ENCODE measurements at places on chromosomes 5 and 9.

- no peak for DNase-seq
These were observed 772.3 kb downstream of the MAT2B start for GRCh38 chr5:164277720-164278119.

DNA sequence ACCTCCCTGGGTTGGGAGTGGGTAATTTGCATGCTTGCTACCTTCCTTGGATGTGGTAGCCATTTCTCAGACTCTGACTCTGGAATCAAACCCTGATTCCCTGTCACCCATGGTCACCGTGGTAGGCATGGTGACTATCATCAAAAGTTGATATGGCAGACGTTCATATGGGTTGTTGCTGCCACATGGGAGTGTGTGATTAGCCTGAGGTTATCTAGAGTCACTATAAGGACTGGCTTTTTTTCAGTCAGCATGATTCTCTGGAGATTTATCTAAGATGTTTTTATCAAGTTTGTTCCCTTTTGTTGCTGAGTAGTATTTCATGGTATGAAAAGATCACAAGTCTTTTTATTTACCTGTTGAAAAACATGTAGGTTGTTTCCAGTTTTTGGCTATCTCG, 7.0 kb downstream of the RCL1 start:
- no peak for DNase-seq

GRCh38 chr5:122404653-122405362, 92.8 kb downstream of the SNCAIP start:
- DNase-seq: no peak

- no peak for DNase-seq
These were observed 32.3 kb downstream of the PRRX2 start for GRCh38 chr9:129697656-129698253.

- DNase-seq: no peak
These were observed 614.8 kb downstream of the KIF4B start for GRCh38 chr5:155628346-155628745.

DNA sequence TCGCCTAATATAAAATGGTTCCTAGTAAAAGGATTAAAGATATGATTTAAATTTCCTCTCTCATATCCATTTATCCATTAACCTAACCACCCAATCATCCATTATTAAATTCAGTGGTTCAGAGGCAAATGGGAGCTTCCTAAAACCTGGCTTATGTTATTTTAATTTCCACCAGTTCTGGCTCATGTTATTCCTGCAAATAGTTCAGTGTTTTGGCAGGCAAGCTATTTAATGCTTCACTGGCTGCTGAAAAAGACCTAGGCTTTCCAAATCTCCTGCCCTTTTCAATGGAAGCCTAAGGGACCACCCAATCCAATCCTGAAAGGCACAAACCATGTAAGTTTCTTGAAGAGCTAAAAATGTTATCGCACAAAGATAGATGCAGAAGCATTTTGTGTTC, 52.3 kb downstream of the POC5 start:
- no peak for DNase-seq

DNA sequence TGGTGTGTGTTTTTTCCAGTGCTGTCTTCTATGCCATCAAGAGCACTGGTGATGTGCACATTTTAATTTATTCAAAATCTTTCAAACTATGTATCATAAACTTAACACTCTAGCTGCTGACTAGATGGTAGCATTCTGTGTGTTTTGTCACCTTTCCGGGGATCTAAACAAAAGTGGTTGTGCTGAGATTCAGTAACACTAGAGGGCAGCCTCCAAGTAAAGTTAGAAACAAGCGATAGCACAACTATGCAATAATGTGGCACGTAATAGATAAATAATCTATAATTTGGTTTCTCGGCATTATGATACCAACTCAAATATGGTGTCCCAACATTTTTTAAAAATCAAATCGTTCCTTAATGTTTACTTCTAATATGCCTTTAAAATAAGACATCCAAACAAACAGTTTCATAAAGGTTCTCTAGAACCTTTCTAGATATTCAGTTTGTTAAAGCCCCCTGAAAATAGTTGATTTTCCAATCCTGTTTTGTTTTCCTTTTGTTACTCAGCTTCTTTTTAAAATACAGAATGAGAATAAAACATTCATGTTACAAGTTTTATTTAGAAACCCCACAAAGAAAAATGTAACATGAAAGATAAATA, 16.9 kb downstream of the SEMA6A start:
- DNase-seq: no peak

- no peak for DNase-seq
These were observed 207.3 kb downstream of the PARP8 start for GRCh38 chr5:50873595-50874277.

DNA sequence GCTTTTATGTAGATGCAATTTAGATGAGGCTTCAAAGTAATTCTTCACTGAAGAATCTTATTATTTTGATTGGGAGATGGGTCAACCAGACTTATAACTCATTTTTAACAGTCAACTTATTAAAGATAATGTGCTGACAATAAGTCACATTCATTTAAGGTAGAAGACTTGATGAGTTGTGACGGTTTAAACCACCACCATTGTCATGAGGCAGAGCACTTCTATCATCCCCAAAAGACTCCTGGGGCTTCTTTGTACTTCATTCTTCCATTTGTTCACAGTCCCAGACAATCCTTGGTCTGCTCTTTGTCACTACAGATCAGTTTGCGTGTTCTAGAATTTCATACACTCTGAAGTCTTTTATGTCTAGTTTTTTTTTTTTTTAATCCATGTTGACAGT, 346.1 kb downstream of the RASEF start:
- no peak for DNase-seq

- no peak for DNase-seq
These were observed 58.1 kb downstream of the HSPA4 start for GRCh38 chr5:133109655-133110483.

- no peak for DNase-seq
These were observed 47.3 kb downstream of the PRLR start for GRCh38 chr5:35182910-35183535.

- DNase-seq: no peak
These were observed 74.8 kb downstream of the SLF1 start for GRCh38 chr5:94693043-94693822.

GRCh38 chr5:117859176-117859575, 1129.2 kb downstream of the DTWD2 start:
- no peak for DNase-seq

DNA sequence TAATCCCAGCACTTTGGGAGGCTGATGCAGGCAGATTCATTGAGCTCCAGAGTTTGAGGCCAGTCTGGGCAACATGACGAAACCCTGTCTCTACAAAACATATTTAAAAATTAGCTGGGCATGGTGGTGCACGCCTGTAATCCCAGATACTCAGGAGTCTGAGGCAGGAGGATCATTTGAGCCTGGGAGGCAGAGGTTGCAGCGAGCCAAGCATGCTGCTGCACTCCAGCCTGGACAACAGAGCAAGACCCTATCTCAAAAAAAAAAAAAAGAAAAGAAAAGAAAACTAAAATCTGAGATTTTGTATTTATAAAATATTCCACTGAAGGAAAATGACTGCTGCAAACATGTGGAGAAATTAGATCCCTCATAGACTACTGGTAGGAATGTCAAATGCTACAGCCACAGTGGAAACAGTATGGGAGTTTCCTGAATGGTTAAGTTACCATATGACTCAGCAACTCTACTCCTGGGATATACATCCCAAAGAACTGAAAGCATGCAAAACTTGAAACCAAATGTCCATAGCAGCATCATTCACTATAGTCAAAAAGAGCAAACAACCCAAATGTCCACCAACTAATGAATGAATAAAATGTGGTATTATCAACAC, 106.1 kb downstream of the UBAP2 start:
- no peak for DNase-seq

DNA sequence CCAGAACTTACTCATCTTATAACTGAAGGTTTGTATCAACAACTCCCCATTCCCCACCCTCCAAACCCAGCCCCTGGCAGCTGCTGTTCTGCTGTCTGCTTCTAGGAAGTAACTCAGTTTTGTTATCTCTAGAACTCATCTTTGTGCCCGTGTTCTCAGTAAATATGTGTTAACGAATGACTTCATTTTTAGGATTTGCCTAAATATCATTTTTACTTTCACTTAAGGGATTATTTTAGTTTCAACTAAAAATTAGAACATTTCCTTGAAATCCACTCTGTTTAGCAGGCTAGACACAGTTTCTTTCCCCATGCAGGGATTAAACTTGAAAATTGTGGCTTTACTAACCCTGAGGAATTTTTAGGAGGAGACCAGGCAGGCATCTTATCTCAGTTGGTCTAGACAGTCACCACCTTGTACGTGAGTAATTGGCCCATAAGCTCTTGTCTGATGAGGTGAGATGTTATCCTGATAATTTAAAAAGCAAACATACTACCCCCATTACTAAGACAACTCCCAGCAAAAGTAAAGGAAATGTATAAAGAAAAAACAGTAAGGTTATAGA, 68.2 kb upstream of the TNFAIP8 start:
- no peak for DNase-seq

- no peak for DNase-seq
These were observed 471.2 kb upstream of the ACTBL2 start for GRCh38 chr5:57953792-57954191.

GRCh38 chr5:38548064-38548759, 8.2 kb downstream of the LIFR start:
- DNase-seq: no peak

GRCh38 chr9:68947842-68948569, 65.9 kb downstream of the PRKACG start:
- no peak for DNase-seq

- DNase-seq: no peak
These were observed 209.5 kb downstream of the SLIT3 start for GRCh38 chr5:169091396-169091980.

DNA sequence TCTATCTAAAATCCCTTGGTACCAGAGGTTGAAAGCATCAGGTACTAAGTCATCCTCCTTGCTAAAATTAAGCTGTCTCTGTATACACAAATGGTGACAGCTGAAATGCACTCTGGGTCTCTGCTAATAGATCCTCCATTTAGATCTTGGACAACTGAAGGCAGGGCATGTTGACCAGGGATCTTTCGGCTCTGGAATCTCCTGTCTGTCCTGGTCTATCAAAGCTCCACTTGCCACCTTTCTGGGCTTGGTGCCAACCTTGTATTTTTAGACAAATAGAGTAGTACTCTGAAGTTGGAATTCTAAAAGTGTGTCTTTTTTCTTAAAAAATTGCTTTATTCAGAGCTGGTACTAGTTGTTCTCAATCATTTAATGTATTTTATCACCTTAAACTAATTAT, 135.2 kb upstream of the HMHB1 start:
- no peak for DNase-seq

DNA sequence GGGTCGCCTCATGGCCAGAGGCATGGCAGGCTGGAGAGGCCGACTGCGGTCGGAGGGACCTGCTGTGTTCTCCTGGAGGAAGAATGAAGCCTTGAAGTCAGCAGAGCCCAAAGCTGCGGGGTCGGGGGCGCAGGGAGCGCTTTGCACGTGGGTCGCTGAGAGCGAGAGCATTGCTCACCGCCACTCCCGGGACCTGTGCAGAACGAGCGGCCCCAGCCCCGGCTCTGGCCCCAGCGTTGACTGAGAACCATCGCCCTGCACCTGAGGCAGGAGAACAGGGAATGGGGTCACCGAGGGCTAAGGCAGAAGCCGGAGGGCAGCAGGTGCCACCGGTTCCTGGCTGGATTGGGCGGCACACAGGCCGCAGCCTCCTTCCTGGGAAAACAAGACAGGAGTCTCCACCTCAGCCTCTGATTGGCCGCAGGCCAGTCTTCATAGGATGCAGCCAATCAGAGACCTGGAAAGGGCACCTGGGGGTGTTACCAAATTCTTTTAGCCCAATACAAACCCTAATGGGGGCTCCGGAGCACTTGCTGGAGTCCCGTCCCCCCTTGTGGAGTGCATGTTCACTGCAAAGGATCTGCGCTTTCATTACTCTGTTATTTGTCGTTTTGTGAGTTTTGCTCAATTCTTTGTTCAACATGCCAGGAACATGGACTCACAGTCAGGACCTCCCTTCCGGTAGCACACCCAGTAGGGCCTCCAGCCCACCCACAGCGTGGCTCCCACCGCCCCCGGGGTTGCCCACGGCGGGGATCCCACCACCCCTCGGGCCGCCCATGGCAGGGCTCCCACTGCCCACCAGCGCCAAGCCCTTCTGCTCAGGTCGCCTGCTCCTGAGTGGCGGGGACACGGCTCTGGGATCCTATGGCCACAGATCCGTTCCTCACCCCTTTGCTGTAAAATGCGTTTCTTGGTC, 24.7 kb upstream of the SLC6A19 start:
- no peak for DNase-seq

DNA sequence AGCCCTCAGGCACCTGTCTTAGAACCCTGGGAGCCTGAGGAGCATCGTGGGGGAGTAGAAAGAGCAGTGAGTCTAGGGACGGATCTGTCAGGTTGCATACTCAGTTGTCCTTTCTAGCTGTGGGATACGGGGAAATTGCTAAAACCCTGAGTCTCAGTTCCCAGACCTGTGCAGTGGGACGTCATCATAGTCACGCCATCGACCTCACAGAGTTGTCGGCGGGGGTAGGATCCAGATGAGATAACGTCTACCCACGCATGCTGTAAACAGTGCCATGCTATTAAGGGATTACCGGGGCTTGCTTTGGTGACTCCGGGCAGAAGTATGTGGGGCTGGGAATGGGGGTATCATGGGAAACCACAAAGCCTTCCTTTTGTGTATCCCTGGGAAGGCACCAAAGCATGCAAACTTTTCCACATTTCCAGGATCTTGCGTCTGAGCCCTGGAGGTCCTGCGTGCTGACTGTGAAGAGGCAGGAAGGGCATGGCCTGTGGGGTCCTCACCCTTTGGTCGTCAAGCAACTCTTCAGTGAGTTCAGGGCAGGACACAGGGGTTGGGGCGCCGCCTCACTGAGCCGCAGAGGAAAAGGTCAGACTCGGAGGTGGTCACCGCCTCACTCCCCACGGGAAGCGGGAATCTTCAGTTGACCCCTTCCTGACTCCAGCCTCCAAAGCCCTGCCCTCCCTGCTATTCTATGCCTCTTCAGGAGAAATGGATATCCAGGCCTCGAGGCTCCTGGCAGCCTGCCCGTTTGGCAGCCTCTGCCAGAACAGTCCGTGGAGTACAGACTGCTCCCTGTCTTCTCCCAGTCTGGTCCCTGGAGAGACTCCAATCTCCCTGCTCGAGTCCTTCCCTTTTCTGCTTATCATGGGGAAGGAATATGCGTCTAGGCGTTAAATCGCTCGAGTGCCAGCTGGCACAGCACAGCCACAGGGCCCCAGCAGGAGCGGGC, 186.8 kb upstream of the KLF9 start:
- DNase-seq: no peak

- no peak for DNase-seq
These were observed 566.4 kb downstream of the RAB3C start for GRCh38 chr5:59149271-59149670.

- DNase-seq: no peak
These were observed 251.8 kb upstream of the RASA1 start for GRCh38 chr5:87015901-87016300.

GRCh38 chr5:97838214-97838613, 655.2 kb upstream of the RIOK2 start:
- DNase-seq: no peak

- DNase-seq: no peak
These were observed 672 bp downstream of the MSANTD3 start for GRCh38 chr9:100427366-100428263.
